Sigmoid colon (tissue), 7 donors: ENCODE measurements at places on chromosomes 5 and 9. TPM values are rescaled to one million over a fixed set of nuclear protein-coding genes. Genes with fewer than 3 reads are reported as not detected.

Gene PCDHGB4
- total RNA-seq: 9.1 TPM

Gene SCGB3A2
- not detected for total RNA-seq

Gene NUDT12
- 8.4 TPM for total RNA-seq

Gene SLC34A3
- total RNA-seq: not detected

Gene BNC2
- 117 TPM for total RNA-seq

Gene IL9
- not detected for total RNA-seq

Gene QRFP
- not detected for total RNA-seq

Gene PAPPA
- total RNA-seq: 3.6 TPM

Gene BTNL8
- not detected for total RNA-seq

Gene ACER2
- 3.3 TPM for total RNA-seq

Gene ANKRD31
- 0.33 TPM for total RNA-seq

Gene ZNF622
- 27.8 TPM for total RNA-seq

Gene CBY3
- not detected for total RNA-seq

Gene TMEM174
- total RNA-seq: not detected
